RPMI8226 (cell line): ENCODE measurements at places on chromosomes 12 and 14.

GRCh38 chr14:37668646-37669045 lies 73.2 kb downstream of the TTC6 start:
- DNase-seq: no peak

DNA sequence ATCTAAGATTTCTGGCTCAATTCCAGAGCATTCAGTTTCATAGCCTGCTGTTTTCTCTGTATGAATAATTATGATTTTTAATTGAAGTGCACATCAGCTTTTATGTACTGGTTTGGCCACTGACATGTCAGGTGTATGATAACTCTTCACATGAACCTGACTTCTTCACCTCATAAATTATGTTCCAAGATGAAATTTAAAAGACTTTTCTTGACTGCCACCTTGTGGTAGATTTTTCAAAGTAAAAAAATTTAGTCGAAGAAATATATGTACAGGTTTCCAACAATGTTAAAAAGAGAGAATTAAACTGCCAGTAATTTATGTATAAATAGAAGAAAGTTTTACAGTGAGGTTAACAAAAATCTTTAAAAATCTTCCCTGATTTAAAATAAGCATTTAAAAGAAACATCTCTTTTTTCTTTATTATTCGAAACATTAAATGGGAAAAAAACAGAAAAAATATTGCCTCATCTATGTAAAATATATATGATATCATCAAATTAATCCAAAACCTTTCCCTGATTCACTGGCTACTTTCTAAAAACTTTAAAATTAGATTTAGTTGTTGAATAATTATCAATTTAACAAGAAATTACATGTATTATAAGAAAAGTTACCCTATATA lies 124.9 kb upstream of the ATXN7L3B start:
- DNase-seq: peak; percentile 37

DNA sequence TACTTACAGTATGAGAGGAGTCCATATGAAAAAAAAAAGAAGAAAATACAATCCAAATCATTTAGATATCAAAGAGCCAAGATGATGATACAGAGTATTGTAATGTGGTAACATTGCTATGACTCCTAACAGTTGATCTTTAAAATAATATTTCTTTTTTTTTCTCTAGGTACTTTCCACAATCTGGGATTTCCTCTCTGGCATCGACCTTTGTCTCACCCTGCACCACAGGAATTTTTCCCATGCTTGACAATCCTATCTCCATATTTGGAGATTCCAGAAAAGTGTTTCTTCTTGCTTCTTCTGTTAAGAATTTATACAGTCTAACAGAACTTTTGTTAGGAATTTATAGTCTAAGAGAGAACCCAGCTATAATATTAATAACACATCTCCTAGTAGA lies 184.4 kb downstream of the ITPR2 start:
- no peak for DNase-seq

GRCh38 chr14:69259527-69260189 lies at the start of gene GALNT16:
Gene GALNT16, plus strand, starts transcription at chr14:69260158. Its CDS starts 133 bp downstream, at chr14:69260291.
- peak; percentile 12 for DNase-seq

DNA sequence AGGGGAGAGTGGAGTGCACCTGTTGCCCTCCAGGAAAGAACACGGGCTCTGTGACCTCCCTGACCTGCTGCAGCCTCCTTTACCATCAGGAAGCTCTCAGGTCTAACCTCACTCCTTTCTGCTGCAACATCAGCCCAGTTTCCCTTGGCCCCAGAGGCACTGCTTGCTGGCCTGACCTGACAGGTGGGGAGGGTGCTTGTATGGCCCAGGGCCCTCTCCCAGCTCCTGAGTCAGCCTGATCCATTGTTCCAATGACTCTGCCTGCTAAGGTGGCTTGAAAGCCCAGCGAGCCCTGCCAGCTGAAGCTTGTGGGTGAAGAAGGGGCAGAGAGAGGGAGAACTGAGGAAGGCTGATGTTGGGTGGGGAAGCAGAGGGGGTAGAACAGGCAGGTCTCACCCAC lies 13.2 kb upstream of the KRT78 start:
- no peak for DNase-seq

DNA sequence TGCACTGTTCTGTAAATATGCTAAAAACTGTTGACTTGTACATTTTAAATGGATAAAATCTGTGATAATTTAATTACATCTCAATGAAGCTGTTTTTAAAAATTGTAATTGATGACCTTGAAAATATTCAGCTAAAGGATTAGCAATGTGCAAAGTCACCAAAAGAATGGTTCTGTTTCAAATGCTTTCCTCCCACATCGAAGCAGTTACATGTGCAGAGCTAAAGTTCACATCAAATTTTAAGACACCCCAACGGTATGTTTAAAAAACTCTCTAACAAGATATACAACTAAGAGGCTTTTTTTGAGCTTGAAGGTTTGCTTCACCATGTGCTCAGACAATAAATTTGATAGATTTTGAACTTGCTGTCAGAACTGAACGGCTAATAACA lies 114.6 kb upstream of the KRAS start:
- DNase-seq: no peak

DNA sequence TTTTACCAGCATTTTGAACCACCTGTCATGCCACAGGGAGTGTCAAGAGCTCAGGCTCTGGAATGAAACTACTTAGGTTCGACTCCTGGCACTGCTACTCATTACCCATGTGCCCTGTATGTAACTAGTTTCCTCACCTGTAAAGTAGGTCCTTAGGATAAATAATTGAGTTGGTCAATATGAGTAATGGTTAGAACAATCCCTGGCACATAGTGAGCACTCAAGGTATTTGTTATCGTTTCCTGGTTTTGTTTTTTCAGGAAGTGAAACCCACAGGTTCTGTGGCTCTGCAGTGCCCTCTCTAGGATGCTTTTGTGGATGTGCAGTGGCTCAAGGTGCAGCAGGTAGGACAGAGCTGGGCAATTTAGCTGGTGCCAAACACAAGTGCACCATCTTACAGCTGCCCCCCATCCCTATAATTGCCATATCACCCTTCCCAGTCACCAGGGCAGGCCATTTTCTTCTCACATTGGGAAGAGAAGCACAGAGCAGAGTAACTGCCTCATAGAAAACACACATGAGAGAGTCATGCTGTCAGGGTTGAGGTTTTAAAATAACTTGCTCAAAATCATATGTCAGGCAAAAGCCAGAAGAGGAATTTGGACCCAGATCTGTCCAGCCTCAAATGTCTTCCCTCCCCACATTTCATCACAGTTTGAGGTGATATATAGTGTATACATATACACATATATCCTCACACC lies 297.5 kb downstream of the RPAP3 start:
- peak; percentile 68 for DNase-seq

DNA sequence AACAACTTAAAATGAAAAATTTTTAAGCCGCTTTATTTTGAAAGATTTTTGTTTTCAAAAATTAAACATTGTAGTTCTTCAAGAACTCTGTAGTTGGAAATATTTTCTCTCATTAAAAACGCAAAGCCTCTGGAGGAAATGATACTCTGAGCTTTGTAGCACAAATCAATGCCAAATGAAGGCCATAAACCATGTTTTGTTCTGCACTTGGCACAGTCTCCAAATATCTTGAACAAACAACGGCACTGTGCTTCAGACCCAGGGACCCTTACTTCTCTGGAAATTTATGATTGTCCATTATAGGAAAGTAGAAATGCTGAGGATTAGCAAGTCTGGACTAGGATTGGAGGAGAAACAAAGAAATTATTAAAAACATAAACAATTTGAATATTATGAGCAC lies 160.8 kb upstream of the BMP4 start:
- no peak for DNase-seq

GRCh38 chr12:77560714-77561113 lies 270.0 kb upstream of the NAV3 start:
- no peak for DNase-seq

- no peak for DNase-seq
Observed at GRCh38 chr14:30995689-30996088, 29.8 kb upstream of the AP4S1 start.

DNA sequence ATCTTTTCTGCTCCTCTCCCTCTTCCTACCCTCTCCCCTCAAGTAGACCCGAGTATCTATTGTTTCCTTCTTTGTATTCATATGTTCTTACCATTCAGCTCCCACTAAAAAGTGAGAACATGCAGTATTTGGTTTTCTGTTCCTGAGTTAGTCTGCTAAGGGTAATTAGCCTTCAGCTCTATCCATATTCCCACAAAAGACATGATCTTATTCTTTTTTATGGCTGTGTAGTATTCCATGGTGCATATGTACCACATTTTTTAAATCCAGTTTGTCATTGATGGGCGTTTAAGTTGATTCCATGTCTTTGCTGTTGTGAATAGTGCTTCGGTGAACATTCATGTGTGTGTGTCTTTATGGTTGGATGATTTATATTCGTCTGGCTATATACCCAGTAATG lies 32.2 kb downstream of the CRADD start:
- DNase-seq: no peak

GRCh38 chr12:123465084-123465483 lies 7.1 kb downstream of the SNRNP35 start:
- DNase-seq: no peak

DNA sequence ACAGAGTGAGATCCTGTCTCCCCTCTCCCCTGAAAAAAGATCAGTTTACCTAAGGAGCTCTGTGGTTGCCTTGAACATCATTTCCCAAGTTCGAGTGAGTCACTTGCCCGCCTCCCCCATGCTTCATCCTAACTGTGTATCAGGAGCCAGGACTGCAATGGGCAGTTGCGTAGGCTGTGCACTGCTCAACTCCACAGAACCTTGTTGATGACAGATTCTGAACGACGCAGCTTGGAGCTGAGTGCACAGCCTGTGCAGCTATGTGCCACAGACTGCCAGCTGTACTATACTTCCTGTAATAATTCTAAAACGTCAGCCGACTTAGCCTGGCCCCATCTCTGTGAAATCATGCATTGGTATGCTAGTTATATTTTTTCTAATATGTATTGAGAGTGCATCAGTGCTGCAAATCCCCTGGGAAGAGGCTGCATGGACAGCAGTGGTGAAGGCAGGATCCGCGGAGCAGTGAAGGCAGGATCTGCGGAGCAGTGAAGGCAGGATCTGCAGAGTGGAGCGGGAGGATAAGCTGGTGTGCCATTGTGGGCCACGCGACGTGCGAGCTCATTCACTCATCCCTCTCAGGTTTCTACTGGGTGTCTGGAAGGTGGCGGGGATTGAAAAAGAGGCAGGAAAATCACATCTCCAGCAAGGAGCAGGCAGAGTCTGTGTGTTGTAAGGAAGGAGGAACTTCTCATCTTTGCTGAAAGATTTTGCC lies 80.8 kb downstream of the GALNT9 start:
- no peak for DNase-seq

DNA sequence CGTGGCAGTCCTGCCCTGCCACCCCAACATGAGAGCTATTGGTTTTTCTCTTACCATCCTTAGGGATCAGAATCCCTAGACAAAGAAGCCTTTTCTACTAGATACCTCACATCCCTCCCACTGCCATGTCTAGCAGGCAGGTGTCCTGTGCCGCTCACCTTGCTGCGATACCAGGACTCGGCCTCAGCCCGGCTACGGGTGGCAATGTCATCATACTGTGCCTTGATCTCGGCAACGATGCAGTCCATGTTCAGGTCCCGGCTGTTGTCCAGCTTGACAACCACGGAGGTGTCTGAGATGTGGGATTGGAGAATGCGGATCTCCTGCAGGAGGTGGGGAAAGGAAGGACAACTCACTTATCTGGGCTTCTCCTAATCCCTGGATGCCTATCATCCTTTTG lies 4.5 kb downstream of the KRT83 start:
- DNase-seq: no peak

GRCh38 chr12:82383930-82384552 lies 25.7 kb downstream of the METTL25 start:
- DNase-seq: peak; percentile 17

DNA sequence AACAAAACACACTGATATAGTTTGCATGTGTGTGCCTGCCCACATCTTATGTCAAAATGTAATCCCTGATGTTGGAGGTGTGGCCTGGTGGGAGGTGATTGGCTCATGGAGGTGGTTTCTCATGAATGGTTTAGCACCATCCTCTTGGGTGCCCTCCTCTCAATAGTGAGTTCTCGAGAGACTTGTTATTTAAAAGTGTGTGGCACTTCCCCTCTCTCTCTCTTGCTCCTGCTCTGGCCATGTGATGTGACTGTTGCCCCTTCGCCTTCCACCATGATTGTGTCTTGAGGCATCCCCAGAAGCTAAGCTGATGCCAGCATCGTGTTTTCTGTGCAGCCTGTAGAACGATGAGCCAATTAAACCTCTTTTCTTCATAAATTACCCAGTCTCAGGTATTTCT lies 454.1 kb upstream of the DCN start:
- DNase-seq: no peak

- DNase-seq: no peak
Observed at GRCh38 chr14:48943913-48944312, 642.3 kb downstream of the RPS29 start.

DNA sequence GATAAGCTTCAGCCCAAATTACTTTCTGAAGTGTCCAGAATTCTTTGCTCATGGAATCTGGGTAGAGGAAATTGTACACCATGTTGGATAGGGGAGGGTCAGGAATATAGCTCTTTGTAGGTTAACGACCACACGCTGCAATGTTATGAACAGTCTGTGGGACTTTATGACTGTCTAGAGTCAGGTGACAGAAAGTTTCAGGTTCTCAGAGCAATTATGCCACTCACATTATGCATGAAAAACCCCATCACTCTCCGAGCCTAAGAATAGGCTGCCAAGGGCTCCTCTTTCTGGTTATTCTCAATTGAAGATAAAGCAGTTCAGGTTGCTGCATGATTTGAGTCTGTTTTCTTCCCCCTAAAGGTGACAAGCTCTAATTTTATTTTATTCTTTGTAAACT lies 430.9 kb downstream of the ATP23 start:
- no peak for DNase-seq

DNA sequence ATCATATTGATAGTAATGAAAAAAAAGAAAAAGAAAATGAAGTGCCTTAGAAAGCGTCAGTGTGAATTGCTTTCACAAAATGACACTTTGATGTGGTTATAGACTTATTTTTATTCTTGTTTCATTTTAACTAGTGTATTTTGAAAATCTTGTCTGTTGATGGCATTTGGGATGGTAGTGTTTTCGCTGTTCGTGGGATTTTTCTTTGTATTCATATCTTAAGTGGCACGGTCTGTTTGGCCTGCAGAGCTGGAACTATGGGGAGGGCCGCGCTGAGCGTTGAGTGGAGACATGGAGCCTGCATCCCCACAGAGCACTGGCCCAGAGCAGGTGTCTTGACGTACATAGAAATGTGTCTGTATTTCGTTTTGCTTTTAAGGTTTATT lies 61.6 kb downstream of the WDR20 start:
- no peak for DNase-seq

DNA sequence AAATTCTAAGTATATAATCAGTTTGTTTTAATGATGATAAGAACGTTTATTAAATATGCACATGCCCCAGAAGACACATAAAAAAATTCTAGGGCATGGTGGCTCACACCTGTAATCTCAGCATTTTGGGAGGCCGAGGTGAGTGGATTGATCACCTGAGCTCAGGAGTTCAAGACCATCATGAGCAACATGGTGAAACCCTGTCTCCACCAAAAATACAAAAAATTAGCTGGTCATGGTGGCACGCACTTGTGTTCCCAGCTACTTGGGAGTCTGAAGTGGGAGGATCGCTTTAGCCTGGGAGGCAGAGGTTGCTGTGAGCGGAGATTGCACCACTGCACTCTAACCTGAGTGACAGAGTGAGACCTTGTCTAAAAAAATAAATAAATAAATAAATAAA lies 4.0 kb downstream of the CD69 start:
- DNase-seq: no peak

GRCh38 chr12:100795174-100795799 lies 711 bp downstream of the ANO4 start:
- DNase-seq: no peak
